ENCODE measurements at places on chromosomes 7 and 10.

GRCh38 chr7:2134740-2135139 lies 98.0 kb downstream of the MAD1L1 start:
- no peak for DNase-seq

DNA sequence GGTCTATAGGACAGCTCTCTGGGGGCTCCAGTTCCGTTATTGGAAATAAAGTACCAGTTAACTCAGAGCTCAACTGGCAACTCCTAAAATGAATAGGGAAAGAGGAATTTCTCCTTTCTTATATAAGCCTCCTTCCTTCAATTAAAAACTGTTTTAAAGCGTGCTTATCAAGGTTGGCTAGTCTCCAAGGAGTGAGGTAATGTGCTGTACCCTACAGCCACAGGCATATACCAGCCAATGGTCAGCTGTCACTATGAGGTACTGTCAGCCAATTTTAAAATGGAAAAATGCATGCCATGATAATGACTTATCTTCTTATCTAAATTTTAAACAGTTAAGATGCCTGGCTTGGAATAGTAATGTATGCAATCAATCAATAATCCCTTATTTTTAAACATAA lies 76.2 kb downstream of the PLCE1 start:
- no peak for DNase-seq

GRCh38 chr7:1255080-1255816 lies 22.6 kb downstream of the UNCX start:
- no peak for DNase-seq

DNA sequence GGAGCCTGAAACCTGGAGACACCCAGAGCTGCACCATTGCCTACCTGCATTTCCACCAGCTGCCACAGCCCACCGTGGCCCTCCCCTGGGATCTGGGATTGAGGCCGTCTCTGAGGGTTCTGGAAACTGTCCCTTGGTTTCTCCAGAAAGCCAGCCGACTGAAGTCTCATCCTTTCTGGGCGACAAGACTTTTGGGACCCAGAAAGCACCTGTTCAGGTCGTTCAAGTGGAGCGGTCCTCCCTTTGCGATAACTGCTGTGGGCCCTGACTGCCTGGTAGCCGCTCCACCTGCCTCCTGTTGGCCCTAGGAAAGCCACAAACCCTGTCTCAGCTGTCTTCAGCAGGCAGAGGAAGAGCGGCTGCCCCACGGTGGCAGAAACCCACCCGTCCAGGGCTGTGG lies 346.0 kb upstream of the MKI67 start:
- DNase-seq: no peak

DNA sequence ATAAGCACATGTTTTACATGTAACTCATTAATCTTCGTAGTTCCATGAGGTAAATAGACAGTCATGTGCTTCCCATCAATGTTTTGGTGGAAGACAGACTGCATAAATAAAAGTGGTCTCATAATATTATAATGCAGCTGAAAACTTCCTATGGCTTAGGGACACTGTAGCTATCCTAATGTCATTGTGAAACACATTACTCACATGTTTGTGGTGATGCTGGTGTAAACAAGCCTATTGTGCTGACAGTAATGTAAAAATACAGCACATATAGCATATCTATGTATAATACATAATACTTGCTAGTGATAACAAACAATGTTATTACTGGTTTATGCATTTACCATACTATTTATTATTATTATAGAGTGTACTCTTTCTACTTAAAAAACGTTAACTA lies 37.2 kb upstream of the PLXDC2 start:
- DNase-seq: no peak

DNA sequence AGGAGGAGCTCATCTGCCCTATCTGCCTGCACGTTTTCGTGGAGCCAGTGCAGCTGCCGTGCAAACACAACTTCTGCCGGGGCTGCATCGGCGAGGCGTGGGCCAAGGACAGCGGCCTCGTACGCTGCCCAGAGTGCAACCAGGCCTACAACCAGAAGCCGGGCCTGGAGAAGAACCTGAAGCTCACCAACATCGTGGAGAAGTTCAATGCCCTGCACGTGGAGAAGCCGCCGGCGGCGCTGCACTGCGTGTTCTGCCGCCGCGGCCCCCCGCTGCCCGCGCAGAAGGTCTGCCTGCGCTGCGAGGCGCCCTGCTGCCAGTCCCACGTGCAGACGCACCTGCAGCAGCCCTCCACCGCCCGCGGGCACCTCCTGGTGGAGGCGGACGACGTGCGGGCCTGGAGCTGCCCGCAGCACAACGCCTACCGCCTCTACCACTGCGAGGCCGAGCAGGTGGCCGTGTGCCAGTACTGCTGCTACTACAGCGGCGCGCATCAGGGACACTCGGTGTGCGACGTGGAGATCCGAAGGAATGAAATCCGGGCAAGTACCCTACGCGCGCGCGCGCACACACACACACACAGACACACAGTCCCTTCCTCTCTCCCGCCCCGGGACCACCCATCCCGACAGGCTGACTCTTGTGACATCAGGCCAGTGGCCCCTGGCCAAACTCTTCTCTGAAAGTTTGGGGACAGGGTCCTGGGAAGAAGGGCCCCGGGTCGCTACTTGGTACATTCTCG lies 538 bp downstream of the TRIM8 start:
- DNase-seq: peak; percentile 72

GRCh38 chr10:122172361-122173008 lies 98.6 kb upstream of the BTBD16 start:
- DNase-seq: no peak

DNA sequence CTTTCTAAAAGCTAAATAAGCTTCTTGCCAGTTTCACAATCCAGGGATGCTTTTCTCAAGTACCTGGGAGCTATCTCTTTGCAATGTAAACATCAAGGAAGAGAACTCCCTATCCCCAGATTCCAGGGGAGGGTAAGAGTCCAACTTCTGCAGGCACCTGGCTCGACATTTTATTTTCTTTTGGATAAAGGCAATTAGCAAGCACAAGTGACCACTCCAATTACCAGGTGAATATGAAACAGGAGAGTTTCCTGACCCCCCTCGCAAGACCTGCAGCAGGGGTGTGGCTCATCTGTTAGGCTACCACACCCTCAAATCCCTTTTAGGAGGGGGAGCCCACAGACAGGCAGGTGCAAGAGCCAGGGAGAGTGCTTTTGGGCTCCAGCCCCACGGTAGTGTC lies 28.6 kb upstream of the LANCL2 start:
- no peak for DNase-seq

- DNase-seq: no peak
These were observed 125.6 kb downstream of the VIPR2 start for GRCh38 chr7:159019111-159019510.

DNA sequence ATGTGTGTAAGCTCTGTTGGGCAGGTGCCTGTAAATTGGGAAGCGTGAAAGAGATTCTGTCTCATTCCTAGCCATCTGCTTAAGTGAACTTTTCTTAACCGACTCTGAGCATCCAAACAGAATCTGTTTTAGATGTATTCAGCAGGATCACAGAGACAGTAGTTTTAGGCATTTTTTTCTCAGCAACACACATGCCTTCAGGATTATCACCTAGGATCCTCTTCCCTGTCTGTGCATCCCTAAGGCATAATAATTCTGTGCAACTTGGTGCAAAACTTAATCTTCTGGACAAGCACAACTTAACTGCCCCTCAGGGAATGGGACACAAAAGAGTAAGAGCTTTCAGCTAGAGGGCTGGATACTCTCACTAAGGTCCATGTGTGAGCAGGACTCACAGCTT lies 284.8 kb downstream of the C7orf25 start:
- DNase-seq: no peak

- no peak for DNase-seq
These were observed 17.5 kb downstream of the LAMB4 start for GRCh38 chr7:108112683-108113082.

All from fibroblast of skin of right biceps (primary cell).